ENCODE measurements at places on chromosomes 7 and 10.

GRCh38 chr7:104845557-104845956 is 168.4 kb upstream of the KMT2E start:
- no peak for DNase-seq

DNA sequence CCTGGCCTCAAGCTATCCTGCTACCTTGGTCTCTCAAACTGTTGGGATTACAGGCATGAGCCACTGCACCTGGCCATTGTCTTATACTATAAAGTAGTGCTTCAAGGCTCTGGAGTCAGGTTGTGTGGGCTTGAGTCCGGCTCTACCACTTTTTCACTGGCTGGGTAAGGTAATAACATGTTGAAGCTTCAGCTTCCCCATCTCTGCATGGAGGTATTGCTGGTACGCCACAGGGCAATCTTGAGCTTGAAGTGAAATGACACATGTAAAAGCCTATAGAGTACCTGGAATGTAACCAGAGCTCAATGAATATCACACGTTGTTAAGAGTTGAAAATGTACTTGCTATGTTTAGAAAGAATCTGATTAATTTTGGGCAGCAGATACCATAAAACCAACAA is 120.8 kb downstream of the POU6F2 start:
- DNase-seq: no peak

DNA sequence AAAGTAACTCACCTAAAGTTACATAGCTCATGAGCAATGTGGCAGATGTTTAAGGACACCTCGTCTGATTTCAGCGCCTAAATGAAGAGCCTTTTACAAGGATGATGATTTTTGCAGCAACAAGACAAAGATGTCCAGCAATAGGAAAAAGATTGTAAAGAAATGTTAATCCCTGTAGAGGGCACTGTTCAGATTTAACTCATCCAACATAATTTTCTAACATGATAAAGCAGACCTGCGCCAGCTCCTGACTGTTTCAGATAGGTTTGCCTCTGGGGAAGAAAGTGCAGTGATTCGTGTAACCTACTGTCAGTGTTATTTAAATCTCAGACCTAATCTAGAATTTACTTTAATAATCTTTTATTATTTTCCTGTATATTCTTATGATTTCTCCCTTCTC is 595.2 kb downstream of the AUTS2 start:
- DNase-seq: no peak

DNA sequence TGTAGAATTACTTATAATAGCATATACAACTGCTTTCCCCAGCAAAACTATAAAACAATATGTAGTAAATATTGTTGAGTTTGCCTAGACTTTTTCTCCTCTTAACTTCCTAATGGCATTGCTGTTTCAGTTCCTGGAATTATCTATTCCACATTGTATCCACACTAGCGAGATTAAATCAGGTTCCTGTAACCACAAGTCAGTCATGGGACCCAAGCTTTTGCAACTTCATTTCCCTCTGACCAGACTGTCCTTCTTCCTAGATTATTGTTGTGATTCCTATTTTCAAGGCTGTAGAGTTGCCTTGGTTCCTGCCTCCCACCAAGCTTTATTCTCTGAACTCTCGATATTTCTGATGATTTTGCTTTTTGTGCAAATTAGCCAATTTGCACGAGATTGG is 173.3 kb upstream of the ZNF804B start:
- no peak for DNase-seq

DNA sequence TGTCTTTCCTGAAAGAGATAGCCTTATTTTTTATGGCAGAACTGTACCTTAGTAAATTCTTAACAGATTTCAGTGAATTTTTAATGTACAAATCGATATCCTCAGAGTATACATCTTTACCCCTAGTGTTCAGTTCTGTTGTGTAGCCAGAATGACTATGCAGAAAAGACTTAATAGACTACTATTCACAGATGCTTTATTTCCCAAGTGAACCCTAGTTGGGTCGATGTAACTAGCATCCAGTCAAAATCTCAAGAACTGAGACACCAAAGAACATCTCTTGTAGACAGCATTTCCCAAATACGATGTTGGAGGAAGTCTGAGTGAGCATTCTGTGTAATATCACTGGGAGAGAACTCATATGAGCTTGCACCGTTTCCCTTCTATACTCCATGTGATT is 1.5 kb downstream of the AKR1C3 start:
- DNase-seq: no peak

DNA sequence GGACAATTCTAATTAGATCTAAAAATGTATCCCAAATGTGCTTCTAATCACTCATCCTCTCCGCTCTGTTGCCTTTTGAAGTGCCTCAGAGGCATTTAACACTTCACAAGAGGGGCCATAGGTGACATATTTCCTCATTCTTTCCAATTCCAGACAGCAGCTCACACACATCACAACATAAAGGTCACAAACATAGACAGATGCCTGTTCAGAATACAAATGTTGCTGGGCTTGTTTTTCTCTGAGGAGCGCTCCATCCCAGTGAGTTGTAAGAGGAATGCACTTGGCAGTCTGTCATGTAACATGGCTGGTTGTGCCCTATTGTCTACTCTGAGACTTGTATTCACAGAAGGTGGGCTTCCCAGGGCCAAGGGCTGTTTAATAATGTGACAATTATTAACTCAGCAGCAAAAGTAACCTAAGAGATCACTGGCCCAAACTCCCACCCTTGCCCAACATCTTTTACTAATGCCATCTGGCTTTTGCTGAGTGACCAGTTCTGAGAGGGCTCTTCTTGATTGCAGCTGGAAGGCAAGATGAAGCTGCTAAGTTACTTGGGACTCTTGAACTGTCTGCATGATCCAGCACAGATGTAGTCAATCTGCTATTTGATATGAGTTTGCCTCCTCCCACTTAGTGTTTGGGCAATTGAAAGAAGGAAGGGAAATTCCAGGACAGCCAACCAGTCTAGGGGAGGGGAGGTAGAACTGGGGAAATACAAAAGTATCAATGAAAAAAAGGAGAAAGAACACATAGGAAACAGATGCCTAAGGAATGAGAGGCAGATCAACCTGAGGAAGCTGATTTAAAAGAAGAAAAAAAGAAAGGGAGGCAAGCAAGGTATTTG is 13.6 kb downstream of the PON2 start:
- DNase-seq: no peak

DNA sequence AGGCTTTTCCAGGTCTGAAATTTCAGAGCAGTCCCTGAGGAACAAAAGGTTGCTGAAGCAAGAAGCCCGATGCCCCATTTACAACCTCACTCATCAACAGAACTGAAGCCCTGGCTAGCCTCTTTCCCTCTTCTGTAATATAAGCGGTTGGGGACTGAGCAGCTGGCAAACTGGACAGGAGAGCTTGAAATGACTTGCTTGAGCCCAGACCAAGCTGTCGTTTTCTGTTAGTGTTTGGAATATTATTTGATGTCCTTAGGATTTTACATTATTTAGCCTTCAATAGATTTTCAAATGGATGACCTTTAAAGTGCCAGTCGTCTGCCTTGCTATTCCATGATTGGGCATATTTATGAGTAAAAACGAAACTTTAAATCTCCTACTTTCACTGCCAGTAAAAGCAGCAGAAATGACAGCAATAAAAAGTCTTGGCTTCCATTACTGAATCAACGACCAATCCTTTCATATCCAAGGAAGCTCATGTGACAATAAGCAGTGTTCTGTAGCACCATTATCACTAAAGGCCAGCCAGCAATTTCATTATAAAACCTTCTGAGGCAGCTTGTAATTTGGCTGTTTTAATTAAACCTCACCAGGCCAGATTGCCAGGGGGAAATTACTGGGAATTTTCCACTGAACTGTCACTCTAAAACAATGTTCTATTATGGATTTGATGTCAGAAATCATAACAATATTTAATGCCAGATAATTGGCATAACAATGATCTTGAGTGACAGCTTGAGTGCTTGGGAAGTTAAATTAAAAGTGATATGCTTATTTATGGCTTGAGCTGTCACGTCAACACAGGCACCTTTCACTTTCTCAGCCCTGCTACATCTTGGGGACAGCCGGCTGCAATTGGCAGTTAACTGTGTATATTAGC is 85.9 kb downstream of the LSMEM1 start:
- DNase-seq: no peak

DNA sequence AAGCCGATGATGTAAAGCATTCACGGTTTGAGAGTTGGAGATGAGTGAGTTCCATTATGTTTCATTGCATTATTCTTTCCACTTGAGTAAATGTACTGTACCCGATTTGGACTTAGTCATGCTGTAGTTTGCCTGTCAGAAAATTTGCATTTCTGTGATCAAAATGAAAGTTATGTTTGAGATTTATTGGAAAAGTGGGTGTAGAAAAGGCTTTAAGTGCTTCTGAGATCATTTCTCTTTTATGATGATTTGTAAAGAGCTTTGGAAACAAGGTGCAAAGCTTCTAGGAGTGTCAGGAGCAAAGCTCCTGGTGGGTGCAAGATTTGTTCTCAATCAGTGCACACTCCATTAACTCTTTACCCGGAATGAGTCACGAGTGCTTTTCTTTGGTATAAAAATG is 204.1 kb upstream of the POM121L12 start:
- no peak for DNase-seq

GRCh38 chr7:146655928-146656797 is 539.6 kb downstream of the CNTNAP2 start:
- DNase-seq: no peak

DNA sequence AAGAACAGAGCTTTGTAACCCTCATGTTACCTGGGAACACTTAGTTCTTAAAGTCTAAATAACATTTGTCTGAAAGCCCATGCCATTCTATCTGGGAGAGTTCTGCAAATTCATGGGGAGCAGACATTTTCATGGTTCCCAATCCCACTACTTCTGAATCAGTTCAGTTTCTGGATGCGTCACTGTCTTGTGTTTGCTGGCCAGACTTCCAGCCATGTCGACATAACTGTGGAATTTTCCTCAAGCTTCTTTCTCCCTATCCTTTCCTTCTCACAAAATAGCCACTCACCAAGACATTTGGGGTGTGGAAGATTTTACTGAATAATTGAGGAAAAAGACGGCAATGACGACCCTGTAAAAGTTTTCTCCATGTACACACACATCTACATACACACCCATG is 272.5 kb downstream of the NEBL start:
- no peak for DNase-seq

GRCh38 chr10:26367771-26368170 is 70.4 kb upstream of the APBB1IP start:
- DNase-seq: no peak

GRCh38 chr7:95539426-95539825 is 53.7 kb downstream of the ASB4 start:
- DNase-seq: no peak

- DNase-seq: no peak
These were observed 114.2 kb downstream of the MACC1 start for GRCh38 chr7:20102982-20103381.

- no peak for DNase-seq
These were observed 27.5 kb downstream of the KCNH2 start for GRCh38 chr7:150950496-150951180.
